ENCODE measurements at places on chromosomes 13 and 19.

DNA sequence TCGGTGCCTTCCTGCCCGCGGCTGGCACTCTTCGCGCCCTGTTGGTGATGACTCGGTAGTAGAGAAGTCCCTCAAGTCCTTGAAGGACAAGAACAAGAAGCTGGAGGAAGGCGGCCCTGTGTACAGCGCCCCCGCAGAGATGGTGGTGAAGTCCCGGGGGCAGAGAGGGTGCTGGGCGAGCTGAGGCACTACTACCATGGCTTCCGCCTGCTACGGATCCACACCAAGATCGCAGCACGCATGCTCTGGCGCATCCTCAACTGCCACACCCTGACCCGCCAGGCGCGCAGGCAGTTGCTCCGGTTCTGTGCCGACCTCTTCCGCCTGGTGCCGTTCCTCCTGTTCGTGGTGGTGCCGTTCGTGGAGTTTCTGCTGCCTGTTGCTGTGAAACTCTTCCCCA lies 11.1 kb downstream of the ZSCAN1 start:
- DNase-seq = no peak

DNA sequence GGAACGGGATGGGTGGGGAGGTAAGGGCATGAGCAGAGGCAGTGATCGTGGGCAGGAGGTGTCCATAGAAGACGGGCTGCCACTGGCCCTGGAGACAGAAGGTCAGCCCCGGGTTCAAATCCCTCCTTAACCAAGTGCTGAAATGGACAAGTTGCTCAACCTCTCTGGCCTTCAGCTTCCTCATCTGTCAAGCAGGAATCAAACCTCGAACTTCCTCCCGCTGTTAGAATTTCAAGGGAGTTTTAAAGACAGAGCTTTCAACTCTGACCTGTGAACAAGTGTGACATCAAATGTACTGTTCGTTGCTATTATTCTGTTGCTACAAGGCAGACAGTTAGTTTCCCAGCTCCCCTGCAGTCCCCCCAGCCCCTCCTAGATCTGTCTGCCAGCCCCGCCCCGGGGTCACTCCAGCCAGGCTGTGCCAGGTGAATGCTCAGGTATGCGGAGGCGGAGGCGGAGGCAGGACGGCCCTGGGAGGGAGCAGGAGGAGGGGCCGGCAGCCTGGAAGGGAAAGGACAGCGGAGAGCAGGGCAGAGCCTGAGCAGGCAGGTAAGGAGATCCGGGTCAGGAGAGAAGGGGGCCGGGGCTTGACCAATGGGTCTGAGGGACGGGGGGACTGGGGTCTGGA lies at the start of gene EPS8L1:
TSS of gene EPS8L1 (plus strand) at position 499 of the 628 bp plus-strand sequence. CDS start 576 bp downstream, outside the sequence.
- no peak for DNase-seq

DNA sequence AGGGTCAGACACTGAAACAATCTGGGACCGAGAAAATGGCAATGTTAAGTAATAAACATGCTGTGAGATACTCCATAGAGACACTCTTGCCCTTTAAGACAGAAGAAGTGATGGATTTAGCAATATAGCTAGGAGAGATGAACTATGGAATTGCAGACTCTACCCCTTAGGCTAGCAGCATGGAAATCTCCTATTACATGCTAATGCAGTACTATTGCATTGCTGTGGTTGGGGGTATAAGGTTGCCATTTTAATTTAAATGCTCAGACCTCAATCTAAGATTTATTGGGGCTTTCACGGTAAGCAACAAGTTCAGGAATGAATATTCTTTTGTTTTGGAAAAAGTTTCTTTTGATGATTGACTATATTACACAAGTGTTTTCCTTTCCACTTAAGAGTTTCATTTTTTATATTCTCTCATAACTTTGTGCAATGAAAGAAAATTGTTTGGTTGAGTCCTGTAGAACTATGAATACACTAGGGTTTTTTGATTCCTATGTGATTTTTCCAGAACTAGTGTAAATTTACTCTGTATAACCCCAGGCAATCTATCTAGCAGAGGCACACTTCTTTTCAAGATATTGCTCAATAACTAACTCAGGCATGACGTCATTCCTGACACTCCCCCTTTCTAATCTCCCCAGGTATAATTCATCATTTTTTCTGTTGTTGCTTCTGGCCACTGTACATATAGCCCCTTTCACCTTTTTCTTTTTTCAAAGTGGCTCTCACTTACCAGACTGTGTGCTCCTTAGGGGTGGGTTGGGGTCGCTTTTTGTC lies 394.7 kb upstream of the KLF12 start:
- no peak for DNase-seq

DNA sequence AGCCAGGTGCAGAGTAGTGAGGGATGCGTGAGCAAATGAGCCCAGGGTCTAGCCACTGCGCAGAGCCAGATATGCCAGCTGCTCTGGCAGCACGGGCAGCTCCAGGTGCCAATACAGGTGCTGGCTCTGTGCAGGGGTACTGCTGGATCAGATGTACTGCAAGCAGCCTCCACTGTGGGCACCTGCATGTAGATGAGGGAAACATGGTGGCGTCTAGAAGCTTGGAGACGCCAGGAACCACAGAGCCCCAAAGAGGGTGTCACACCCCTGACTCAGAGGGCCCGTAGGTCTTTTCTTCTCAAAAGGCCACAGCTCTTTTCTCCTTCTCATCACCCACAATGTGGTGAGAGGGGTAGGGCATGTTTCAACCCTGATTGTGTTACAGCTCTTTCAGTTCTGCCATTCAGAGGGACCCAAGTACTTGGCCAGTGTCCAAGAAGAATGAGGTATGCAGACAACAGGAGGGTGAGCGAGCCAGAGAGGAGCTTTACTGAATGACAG lies 244.4 kb upstream of the SLITRK1 start:
- DNase-seq = no peak

GRCh38 chr13:105037110-105037509 lies 1498.4 kb downstream of the EFNB2 start:
- no peak for DNase-seq

GRCh38 chr13:49292742-49293486 lies 45.2 kb downstream of the CDADC1 start:
- peak; percentile 93 for DNase-seq

DNA sequence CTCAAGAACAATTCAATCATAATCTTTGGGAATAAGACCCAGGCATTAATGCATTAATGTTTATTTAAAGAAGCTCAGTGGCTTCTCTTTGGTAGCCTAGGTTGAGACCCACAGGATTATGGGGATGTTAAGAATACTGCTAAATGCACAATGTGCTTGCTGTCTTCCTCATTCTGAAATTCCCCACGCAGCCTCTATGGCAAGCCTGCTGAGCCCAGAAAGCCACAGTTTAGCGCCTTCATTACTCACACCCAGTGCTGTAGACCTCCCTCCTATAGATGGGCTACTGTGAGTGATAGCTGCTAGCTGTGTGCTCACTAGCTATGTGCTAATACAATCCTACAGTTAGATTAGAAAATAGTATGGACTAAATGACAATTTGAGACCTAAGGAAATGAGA lies 90.6 kb downstream of the TNFSF13B start:
- no peak for DNase-seq

GRCh38 chr13:23797276-23797903 lies 91.8 kb downstream of the MIPEP start:
- DNase-seq = no peak

DNA sequence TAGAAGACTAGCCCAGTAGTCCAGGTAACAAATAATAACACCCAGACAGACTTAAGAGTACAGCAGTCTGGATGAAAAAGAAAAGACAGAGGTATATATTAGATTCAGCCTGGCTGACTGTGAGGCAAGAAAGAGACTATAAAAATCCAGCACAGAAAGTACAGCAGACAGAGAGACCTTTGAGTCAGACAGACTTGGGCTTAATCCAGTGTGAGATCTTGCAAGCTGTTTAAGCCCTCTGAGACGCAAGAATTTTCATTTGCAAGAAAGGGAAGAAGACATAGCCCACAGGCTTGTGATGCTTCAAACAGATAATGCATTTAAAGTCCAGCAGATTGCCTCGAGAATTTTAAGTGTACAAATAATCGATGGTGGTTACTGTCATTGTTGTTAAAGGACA lies 471.4 kb downstream of the LIG4 start:
- no peak for DNase-seq

DNA sequence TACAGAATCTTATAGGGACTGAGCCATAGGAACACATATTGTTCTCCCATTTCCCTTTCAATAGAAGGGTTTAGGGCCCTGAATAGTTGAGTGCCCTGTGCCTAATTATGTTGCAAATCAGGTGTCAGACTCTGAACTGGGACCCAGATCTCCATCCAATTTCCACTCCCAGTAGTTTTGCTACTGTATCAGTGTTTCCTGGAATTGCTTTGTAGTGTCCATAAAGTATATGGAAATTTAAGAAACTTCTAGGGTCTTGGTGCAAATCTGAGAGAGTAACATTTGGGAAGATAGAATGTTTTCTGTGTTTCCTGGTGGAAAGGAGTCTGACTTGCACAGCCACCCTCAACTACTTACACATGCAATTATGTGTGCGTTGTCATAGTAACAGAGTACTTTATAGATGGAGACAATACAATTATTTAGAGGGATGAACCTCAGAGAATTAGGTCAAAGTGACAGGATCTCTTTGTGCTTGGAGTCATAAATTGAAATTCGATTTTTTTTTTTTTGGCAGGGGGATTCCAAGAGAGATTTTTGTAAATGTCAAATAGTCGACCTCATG lies 646 bp upstream of the SLC10A2 start:
- no peak for DNase-seq

- DNase-seq = no peak
These were observed 60.9 kb downstream of the ATP8A2 start for GRCh38 chr13:25432691-25433090.

DNA sequence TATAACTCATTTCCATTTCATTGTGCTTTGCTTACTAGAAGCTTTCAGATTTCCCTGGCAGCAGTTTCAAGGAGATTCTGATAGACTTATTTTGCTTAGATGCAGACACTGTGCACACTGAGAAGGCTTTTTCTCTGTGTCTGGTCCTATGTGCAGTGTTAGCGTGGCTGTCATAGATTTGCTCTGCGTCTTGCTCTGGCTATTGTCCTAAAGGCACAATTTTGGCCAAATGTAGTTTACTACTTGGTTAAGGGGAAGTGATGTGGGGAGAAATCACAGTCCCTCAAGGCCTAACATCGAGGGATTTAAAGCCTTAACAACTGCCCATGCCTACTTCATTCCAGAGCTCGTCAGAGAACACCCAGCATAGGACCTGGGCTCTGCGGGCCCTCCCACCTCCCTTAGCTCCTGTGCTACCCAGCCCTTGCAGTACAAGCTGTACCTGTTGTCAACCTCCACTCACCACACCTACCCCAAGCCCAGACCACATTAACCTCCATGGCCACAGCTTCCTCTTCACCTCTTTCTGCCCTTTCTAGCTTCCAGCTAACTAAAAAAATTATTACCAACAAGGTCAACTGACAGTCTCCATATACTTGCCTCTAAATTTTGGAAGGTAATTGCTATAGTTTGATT lies 38.9 kb upstream of the KATNAL1 start:
- DNase-seq = no peak

DNA sequence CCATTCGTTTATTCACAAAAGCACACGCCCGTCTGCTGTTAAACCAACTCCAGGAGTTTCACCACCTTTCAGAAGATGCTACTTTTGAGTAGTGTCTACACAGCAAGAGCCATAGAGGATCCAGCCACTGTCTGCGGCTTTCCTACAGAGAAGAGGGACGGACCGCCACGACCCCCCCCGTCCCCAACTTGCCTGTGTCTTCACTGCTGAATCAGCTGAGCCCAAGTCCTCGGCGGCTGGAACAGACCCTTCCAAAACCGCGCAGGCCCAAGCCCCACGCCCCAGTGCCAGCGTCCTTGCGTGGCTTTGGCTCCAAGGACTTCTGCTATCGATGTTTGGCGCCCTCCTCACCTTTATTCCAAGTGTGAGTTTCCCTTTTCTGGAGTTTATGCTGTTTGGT lies 65.1 kb downstream of the SPACA7 start:
- DNase-seq = no peak

GRCh38 chr13:113044391-113045114 lies 61.0 kb upstream of the F7 start:
- DNase-seq = no peak

DNA sequence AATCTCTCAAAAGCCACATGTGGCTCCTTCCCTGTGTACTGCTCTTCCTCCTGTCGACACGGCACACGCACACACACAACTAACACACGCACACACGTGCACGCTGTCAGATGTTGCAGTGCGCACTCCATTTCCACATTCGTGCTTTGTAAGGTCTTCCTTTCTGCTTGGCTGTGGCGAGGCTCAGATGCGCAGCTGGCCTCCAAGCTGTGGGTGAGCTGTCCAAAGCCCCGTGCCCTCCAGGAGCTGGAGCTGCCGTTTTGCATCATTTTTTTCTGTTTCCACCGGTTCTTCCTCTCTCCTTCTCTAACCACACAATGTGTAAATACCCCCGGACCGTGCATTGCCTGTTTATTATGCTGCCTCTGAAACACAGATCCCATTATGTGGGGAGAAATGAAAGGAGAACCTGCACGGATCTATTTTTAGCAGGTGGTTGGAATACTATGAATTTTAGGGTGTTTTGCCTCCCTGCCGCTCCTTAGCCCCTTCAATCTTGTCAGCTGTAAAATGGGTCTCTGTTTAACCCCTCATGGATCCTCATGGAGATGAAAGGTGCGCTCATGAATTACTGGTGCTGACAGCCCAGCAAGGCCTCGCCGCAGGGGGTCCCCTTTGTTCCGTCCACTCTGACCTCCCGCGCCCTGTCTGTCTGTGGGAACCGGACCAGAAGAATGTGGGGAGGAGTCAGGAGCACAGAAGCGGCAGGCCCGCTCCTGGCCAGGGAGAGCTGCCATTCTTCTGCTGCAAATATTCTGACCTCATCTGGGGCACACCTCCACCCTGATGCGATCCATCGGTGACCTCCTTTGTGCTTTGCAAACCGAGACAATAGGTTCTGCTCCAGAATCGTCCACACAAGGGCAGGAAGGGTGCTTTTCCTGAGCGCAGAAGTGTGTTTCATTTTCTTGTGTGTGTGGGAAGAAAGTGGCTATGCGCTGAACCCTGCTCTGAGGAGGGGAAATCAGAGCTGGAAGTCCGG lies 137.7 kb downstream of the SOX1 start:
- no peak for DNase-seq

- DNase-seq = no peak
These were observed 1062.5 kb upstream of the PCDH9 start for GRCh38 chr13:68292601-68293000.

DNA sequence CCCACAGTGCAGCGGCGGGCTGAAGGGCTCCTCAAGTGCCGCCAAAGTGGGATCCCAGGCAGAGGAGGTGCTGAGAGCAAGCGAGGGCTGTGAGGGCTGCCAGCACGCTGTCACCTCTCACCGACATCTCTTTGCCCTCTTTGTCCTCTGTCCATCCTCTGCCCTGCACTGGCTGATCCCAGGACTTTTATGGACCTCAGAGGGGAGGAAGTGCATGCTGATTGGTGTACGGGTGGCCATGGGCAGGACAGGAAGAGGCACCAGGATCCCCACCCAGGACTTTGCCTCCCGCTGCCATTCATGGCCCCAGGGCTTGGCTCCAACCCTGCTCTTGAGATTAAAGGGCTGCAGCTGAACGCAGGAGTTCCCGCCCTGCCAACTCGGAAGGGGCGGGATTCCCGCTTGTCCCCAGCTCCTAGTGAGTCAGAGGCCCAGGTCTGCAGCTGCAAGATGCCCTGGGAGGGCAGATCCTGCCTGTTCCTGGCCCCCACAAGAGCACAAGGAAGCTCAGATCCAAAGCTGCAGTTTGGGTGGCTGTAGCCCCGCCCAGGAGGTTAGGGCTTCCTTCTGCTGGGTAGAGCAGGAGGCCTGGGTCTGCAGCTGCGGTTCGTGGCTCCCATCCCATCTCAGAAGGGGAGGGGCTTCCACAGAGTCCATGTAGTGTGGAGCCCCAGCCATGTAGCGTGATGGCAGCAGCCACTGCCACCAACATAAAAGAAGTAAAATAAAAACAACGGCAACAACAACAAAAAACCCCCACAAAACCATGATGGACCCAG lies 1716.7 kb downstream of the SLITRK1 start:
- DNase-seq = no peak

GRCh38 chr19:47436712-47437401 lies 17.5 kb upstream of the MEIS3 start:
- peak; percentile 16 for DNase-seq

- no peak for DNase-seq
These were observed 58.4 kb downstream of the ZIC5 start for GRCh38 chr13:99913167-99913566.

Measured in astrocyte of the cerebellum (primary cell).